Activated CD4-positive, alpha-beta memory T cell treated with anti-CD3 and anti-CD28 coated beads, Interleukin-2, amount 10 ng/mL, durations not matched to agents 7 days and 5 days (primary cell): ENCODE measurements at places on chromosomes 3 and 15. TPM values are rescaled to one million over a fixed set of nuclear protein-coding genes. Genes with fewer than 3 reads are reported as not detected.

DNA sequence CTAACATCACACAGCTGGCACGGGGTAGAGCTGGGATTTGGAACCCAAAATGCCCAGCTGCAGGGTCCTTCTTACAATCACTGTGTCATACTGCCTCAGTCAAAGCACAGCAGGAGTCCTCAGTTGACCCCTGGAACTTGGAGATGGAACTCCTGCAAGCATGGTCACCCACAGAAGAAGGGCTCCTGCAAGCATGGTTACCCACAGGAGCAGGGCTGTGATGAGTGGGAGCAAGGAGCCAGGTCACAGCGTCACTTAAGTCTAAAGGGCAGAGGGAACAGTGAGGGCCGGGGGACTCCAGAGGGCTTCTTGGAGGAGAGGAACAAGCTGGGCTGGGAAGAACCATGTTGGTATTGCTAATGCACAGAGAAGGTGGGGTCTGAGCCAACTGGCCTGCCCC, 24.9 kb downstream of the CCDC33 start:
- no peak for DNase-seq

DNA sequence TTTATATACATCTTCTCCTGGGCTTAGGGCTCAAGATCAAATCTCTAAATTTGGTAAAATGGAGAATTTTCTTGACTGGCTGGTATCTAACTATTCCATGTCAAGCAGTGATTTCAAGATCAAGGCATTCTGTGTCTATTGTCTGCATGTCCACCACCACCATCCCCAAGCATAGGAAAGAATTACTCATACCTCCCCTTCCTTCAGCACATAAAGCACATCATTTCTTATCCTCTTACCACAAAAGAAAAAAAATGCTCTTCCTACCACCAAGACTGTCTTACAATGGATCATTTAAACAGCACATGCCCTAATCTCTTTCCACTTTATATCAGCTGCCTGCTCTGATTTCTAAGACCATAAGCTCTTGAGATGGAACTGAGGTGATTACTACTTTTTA, 470.5 kb upstream of the THBS1 start:
- DNase-seq: no peak

GRCh38 chr3:70242297-70242882, 70.0 kb downstream of the MDFIC2 start:
- DNase-seq: no peak

Gene KLF15
- not detected for total RNA-seq
